Fibroblast of skin of right biceps (primary cell): ENCODE measurements at places on chromosomes 12 and 14.

GRCh38 chr14:19930617-19931016 is at the start of gene OR4K1:
OR4K1 (plus strand) TSS chr14:19930917; CDS start chr14:19935667, 4,750 bp downstream.
- DNase-seq: no peak

- DNase-seq: peak; percentile 65
Measured at GRCh38 chr14:58954901-58955861, 233.3 kb upstream of the DAAM1 start.

- no peak for DNase-seq
Measured at GRCh38 chr12:83996671-83997070, 915.9 kb downstream of the SLC6A15 start.

GRCh38 chr12:32107359-32108267 is 966 bp downstream of the BICD1 start:
- DNase-seq: peak; percentile 84

DNA sequence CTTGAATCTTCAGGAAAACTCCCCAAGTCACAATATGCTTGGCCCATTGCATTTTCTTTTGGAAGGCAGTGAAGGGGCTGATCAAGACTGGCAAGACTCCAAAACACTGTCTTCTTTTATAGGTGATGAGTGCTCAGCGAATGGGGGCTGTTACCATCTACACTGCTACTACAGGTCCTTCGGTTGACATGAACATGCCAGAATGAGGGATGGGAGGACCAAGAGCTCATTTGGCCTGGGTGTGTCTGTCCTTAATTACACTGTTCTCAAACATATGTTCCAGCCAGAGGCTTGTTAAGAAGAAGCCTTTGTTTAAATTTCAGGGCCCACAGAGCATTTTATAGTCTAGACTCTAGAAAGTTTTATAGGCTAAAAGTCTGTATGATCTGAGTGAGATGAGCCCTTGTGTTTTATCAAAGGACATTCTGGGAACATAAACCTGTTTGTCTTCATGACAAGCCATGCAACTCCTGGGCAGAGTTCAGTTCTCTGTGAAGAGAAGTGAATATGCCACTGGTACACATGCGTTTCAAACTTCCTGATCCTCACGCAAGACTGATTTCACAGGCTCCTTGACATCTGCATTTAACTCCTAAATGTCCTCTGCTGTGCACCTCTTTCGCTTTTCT is 4.7 kb upstream of the FAM234B start:
- DNase-seq: no peak

DNA sequence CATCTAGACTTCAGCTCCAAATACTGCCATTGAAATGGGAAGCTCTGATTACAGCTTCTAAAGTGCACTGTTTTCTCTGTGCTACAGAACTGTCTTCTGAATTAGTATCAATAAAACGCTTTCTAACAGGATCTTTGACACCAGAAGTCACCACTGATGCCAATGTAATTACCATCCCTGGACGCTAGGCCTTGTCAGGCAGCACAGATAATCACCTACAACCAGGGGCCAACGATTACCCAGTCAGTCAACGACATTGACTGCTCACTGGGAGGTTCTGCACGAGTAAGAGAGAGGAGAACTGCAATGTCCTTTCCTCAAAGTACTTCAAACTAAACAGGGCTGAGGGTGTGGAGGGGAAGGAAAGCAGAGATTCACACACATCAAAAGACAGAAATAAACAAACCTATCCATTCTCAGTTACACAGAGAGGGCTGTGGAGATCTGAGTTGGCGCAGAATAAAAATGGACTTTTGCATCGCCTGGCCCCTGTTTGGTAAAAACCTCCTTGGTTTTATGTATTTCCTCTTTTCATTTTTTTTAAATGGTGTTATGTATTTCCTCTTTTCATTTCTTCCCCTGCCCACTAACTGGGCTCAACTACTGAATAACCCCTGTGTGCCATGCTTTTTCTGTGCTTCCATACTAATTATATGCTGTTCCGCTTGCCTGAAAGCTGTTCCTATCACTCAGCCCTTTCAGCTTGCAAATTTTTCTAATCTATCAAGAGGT is 492.2 kb downstream of the APAF1 start:
- no peak for DNase-seq

GRCh38 chr12:76586764-76587395 is 27.3 kb upstream of the OSBPL8 start:
- peak; percentile 49 for DNase-seq

DNA sequence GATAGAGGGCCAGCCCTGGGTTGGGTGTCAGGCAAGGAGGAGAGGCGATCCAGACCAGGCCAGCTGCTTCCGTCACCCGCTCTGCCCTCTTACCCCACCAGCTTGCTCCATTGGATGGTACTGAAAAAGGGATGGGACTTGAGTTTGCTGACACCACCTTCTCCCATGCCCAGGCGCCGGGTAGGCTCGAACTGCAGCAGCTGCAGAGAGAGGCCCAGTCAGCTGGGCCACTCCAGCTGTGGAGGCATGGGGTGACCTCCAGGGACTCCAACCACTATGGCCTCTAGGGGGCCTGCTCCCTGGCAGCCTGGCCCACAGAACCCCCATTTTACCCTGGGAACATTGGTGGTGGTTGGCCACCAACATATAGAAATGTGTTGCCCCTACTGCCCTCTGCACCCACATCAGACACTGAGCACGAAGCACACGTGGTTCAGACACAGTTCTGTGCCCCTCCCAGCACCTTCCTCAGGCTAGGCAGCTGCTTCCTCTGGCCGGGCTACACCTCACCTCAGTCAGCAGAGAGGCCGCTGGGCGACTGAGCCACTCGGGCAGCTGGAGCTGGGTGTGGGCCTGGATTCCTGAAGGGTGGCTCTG is 16.0 kb downstream of the RPS6KL1 start:
- no peak for DNase-seq

DNA sequence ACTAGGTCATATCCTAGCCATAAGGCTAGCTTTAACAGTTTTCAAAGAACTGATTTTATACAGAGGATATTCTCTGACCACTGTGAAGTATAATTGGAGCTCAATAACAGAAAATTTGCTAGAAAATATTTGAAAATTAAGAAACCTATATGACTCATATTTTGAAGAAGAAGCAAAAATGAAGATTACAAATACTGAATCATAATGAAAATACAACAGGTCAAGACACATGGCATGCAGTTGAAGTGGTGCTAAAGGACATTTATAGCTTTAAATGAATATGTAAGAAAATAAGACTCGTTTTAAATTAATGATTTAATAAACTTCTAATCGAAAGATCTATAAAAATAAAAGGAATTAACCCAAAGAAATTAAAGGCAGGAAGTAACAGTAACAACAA is 1234.6 kb downstream of the SLC16A7 start:
- peak; percentile 0 for DNase-seq

DNA sequence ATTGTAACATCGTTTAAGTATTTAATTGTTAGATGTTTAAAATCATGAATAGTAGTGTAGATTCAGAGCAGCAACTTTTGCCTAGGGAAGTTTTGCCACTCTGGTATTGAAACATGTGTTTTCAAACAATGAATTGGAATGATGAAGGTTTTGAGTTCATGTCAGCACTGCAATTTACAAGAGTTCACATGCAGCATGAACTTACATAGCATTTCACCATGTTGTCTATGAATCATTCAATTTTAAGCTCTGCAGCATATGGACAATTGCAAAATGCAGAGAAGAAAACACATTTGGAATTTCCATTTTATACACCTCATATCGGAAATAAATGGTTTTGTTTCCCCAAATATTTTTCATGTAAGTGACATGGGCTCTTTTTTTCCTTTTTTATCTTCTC is 170.7 kb upstream of the CDKN3 start:
- peak; percentile 59 for DNase-seq

- no peak for DNase-seq
Measured at GRCh38 chr12:85781766-85782165, 54.4 kb downstream of the RASSF9 start.

GRCh38 chr12:133206390-133206789 is 25.1 kb downstream of the ZNF268 start:
- no peak for DNase-seq

GRCh38 chr12:92462527-92462926 is 240.3 kb upstream of the PLEKHG7 start:
- DNase-seq: no peak

- DNase-seq: no peak
Measured at GRCh38 chr14:34243401-34243800, 218.6 kb downstream of the SPTSSA start.

DNA sequence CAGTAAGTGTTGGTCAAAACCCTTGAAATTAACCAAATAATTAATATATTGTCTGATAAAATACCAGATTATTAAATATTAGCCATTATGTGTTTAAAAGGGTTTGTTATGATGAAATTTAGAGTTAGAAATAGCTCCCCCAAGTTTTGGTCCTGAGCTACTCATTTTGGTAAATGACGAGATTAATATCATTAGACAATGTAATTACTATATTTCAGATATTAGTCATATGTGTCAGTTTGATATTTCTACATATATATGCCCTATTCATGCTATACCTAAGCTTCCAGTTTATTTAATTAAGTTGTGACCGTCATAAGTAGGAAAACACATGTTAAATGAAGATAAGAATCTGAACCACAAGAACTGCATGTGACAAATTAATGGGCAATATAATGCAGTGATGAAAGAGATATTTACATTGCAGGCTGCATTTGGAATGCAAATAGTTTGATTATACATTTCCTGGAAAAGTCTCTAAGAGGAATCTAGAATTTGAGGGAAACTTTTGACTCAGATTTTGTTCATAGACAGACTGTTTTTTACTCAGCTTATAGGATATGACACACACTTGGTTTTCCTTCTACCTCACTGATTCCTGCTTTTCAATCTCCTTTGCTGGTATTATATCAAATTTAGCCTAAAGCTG is 70.5 kb downstream of the TBC1D30 start:
- peak; percentile 80 for DNase-seq

- DNase-seq: no peak
Measured at GRCh38 chr12:113114447-113115178, 20.9 kb downstream of the RASAL1 start.

DNA sequence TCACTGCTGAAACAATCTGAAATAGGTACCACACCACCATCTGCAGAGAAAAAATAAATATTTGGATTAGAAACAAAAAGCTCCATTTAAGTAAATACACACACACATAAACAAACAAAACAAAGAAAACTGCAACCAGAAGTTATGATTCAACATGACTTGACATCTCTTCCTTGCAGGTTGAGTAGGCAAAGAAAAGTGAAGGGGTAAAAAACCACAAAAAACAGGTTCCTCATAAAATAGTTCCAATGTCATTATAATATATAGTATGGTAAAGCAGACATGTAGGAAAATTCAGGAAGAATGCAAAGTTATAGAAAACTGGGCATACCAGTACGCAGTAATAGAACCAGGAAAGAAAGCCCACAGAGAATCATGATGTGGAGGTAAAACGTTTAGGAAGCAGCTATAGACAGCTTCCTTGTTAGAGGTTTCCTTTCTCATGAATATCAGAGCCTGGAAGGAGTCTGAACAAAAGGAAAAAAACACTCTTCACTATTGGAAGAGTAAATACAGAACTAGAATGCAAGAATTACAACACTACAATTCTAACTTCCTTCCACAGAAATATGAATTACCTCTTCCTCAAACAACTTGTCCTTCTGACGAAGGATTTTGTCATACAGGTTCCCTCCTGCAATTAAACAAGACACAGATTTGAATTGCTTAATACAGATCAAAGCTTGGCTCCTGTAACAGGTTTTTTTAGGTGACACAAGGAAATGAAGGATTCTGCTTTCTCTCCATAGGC is 6.1 kb downstream of the NEK9 start:
- DNase-seq: no peak

DNA sequence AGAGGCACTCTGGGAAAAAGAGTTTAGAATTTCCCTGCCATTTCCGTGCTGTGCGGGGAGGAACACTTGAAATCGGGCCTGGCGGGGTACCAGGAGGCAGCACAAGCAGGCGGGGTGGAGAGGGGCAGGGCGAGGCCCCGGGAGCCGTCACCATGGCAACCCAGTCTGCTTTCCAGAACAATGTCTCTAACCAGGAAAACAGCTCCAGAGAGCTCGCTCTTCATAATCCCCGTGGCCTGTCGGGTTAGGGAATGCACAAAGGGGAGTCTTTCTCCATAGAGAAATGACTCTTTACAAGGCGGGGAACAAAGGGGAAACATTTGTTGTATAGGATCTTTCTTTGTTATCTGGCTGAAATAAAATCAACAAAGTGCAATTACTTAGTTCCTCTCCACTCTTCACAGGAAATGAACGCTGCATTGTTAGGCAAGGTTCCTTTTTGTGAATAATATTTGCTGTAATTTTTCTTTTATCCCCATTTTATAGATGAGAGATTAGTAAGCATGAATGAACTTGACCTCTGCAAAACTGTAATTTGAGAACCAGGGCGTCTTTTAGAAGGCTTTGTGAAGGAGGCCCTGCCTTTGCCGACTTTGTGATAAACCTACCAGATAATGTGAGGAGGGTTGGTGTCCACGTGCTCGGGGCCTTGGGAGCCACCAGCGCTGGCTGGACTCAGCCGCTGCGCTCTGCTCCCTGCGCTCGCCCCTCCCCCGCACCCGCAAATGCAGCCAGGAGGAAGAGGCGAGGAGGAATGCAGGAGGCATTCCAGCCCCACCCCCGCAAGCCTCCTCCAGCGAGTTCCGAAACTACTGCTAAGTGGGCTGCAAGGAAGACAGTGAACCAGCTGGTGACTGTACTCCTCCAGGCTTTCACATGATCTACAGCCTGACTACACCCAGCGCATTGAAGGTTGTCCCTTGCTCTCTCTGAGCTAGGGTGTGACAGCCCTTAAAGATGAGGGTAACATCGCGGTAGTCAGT is 105.2 kb upstream of the ATF7IP start:
- peak; percentile 97 for DNase-seq

DNA sequence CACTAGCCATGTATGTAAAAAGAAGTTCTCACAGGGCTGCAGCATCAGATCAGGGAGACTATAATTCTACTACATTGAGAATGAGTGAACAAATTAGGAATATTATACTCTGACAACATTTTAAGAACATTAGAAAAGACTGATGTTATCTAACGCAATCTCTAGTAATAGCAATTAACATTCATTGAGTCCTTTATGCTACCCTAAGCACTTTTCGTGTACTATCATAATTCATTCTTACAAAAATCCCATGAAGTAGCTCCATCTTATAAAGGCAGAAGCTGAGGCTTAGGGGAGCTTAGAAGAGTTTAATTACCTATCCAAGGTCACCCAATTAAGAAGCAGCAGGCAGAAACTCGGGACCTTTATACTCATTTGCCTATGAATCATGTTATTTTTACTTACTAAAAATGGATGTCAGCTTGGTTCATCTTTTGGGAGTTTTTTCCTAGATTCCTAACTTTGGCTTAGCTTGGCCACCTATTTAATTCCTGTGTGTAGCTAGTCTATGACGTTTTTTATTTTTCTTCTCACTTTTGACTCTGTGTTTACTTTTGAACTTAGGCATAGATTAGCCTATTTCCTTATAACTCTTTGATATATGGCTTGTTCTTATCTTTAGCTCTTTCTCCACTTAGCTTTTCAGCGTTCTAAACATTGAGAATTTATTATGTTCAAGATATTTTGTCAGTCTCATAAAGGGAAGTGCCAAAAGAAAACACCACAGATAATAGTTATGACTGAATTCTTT is 333.5 kb upstream of the DCN start:
- no peak for DNase-seq

DNA sequence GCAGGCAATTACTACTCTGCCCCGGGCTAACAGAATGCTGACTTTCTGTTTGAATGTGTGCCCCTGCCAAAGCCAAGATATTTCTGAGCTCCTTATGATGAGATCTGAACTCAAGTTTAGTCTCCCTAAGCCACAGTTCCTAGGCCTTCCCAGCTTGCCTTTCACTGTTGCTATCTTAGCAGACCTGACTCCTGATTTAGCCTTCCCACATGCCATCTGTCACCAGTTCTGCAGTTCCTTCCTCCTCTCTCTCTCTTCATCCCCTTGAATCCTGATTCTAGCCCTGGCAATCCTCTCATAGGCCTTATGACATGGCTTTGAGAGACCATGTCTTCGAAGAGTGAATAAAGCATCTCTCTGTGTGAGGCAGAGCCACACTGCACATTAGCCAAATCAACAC is 12.5 kb upstream of the SAMD4A start:
- DNase-seq: no peak
